ENCODE measurements at places on chromosomes 1 and 21.

GRCh38 chr1:201904579-201904978 is 15.9 kb downstream of the SHISA4 start:
- DNase-seq: no peak

- DNase-seq: no peak
These were observed 621.7 kb downstream of the LMO4 start for GRCh38 chr1:87950369-87950768.

DNA sequence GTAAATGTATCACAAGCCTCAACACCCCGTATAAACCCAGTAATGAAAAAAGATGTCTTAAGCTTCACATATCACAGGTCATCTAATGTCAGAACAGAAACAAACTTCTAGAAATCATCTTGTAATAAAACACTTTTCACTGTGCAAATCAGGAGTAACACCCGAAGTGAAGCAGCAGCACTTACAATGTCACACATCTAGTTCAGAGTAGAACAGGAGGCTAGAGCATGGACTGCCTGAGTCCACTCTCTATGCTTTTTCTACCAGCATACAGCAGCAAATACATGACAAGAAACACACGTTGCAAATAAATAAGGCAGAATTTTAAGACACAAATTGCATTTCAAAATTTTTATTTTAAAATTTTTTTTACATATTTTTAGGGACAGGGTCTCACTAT is 57.2 kb downstream of the AKT3 start:
- DNase-seq: no peak

GRCh38 chr1:177210071-177210470 is 39.3 kb downstream of the BRINP2 start:
- DNase-seq: no peak

DNA sequence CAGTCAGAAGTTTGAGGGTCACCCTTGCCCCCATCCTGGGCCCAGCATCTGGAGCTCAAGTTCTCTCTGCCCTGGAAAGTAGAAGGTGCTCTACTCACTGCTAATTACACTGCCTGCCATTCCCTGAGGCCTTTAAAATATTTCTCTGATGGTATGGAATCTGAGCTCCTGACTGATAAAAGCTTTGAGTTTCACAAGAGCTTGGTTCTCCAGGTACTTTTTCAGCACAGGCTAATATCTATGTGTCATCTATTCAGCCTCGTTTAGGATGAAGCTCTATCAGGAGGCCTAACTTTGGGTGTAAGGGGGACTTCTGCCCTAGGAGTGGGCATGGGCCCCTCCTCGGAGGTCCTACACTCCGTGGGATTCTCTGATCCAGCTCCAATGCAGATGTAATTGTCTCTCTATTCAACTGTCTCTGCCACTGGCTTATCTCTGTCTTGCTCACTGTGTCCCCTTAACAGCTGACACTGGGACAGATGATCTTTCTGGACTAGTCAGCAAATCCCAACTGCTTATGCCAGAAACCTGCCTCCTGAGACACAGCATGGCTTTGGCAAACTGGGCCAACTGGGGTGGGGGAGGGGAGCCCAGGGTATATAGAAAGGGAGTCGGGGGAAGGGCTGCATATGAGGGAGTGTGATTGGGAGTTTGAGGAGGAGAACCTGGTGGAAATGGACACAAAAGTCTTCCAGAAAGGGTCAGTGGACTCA is 104.2 kb upstream of the GADD45A start:
- no peak for DNase-seq

DNA sequence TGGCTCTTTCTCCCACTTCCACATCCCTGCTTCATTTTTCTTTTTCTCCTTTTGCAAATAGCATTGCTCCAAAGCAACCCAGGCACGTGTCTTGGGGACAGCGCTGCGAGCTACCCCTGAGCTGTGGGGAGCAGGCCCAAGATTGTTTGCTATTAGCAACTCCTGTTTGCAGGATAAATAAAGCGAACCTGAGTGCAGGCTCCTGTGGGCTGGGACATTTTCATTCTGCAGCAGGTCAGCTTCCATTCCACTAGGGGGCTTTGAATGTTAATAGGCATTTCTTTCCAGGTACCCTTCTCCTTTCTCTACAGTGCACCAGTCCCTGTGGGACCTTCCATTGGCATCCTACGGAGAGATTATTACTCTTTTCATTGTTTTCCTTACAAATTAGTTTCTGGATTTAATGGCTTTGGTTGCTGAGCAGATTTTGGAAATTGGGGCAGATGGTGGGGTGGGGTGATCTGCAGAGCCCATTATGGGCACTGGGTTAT is 54.0 kb downstream of the OLFML3 start:
- DNase-seq: peak; percentile 83

Measured in NCI-H524 (cell line).